Right hindlimb (tissue), 1 donor: ENCODE measurements at places on chromosomes 2 and 18.

- no peak for DNase-seq
Observed at GRCh38 chr2:15923597-15923996, 16.8 kb upstream of the MYCN start.

DNA sequence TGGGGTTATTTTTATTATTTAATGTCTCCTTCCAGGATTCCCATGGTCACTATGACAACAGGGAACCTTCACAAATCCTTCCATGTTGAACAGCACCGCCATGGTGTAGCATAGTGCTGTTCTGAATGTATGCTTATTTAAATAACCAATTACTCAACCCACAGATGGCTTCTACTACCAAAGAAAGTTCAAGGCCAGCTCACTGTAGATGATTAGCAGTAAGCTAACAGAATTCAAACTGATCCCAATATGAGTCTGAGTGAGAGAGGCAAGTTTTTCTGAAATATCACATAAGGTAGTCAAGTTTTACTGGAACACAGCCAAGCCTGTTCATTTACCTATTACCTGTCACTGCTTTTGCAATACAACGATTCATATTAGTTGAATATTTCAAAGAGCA is 51.2 kb downstream of the CLASP1 start:
- DNase-seq: no peak

- no peak for DNase-seq
Observed at GRCh38 chr18:13700153-13700552, 26.2 kb downstream of the FAM210A start.

DNA sequence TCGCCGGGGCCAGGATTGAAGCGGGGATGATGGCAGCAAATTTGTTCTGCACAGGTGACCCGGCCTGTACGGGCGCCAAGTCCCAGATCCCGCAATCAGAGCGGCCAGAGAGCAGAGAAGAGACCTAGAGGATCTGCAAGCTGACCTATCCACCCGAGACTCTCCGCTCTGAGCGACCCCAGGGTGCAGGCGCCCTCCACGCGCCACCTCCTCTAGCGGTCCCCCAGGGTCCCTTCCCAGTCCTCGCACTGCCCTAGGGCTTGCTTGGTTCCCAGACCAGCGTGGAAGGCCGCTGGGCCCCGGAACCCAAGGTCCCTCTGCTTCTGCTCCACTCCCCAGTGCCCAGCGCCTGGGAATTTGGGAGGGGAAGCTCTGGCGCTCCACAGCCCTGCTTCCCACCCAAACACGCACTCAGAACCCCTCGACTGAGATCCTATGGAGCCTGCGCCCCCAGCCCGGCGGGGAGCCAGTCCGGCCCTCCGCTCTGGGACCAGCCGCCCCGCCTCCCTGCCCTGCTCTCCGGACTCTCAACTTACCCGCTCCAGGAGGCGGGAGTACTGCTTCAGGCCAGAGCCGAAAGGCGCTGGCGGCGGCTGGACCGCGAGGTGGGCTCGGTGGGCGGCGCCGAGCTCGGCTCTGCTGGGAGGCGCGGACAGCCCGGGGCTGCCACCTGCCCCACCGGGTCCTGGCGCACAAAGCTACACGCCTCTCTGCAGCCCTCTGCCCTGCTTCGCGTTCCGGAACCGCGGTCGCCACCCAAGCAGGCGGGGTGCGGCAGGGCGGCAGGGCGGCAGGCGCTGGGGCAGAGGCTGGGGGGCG is 3.0 kb upstream of the SIX3 start:
- DNase-seq: no peak

DNA sequence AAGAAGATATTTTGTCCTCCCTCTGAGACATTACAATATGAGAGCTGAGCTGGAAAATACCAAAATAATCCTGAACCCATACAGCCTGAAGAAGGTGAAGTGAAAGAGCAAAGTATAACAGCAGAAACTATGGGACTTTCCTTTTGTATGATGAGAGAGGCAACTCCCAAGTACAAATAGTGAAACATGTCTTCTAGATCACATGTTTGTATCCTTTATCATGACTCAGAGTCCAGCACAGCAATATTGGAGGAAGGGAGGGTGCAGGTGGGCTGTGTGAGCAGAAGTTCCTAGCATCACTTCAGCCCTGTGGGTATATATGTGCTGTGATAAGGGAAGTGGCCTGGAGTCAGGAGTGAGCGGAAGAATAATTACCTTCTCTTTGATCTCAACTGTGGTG is 265.6 kb upstream of the NRXN1 start:
- DNase-seq: no peak
